Activated T-cell treated with anti-CD3 and anti-CD28 coated beads for 24 hours (primary cell): ENCODE measurements at places on chromosomes 16 and 17.
A peak's percentile ranks its signal among the peaks of the same experiment; 100 is the strongest.

- no peak for DNase-seq
Measured at GRCh38 chr16:89953671-89954406, 5.3 kb downstream of the DEF8 start.

DNA sequence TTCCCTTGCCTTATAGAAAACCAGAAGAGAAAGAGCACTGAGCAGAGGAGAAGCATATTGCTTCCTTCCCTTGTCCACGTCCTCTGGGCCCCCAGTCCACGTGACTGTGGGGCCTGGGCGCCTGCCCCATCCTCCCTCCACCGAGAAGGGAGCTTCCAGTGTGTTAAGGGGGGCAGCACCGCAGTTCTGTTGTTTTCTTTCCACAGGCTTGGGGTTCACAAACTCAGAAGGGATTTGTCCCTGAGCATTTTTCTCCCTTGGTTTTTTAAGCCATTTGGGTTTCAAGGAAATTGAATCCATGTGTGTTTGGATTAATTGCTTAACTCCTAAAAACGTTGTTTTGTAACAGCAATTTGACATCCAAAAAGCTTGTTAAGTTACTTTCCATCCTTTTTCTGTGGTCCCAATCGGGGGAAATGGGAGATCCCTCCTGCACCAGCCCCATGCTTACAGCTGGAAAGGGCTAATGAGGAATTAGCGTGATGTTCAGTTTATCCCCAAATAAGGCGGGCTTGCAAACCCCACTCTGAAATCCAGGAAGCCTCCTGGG, 347.5 kb upstream of the TNRC6C start:
- DNase-seq: no peak

GRCh38 chr16:54926166-54926838, 4.4 kb upstream of the IRX5 start:
- no peak for DNase-seq

DNA sequence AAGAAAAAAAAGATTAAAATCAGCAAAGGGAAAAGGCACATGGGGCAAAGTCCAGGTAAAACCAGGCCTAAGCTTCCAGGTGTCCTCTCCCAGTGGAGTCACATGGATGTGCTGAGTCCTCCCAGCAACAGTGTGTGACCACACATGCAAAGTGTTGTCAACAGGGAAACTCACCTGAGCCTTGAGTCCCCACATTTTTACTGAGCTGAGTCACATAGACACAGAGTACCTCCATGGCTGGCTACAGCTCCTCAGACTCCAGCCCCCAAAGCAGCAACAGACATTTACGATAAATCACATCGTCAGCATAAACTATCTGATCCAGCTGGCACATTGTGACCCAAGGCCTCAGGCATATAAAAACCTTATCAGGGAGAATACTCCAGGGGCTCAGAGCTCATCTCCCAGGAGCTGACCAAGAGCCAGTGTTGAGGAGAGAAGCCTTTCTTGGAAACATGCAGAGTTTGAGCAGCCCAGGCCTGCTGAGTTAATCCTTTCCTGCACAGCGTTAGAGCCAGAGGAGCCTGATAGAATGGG, 20.5 kb downstream of the ERCC4 start:
- no peak for DNase-seq

GRCh38 chr17:39928858-39929645, 1.5 kb downstream of the LRRC3C start:
- DNase-seq: no peak

- DNase-seq: no peak
Measured at GRCh38 chr16:81181013-81181720, 57.3 kb upstream of the BCO1 start.

GRCh38 chr16:19689342-19689741, 28.7 kb downstream of the KNOP1 start:
- DNase-seq: no peak

DNA sequence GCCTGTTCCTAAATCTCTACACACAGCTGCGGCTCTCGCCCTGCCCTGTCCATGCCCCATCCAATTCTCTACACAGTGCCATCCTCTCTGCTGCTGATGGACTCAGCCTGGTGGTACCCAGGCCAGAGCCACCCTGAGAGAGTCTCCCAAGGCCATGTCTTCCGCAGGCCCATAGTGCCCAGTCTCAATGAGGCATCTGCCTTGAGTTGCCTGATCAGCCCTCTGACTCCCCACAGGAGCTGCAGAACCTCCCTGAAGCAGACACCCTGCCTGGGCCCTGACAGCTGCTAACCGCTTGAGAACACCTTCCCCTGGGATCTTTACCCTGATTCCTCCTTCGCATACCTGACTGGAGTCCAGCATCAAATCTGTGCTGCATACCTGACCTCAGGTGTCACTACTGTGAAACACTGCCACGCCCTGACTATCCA, 13.3 kb downstream of the TSPOAP1 start:
- DNase-seq: no peak

GRCh38 chr16:21214086-21214485, 2.7 kb upstream of the ZP2 start:
- no peak for DNase-seq

- no peak for DNase-seq
Measured at GRCh38 chr16:70575376-70575775, 51.8 kb downstream of the SF3B3 start.

DNA sequence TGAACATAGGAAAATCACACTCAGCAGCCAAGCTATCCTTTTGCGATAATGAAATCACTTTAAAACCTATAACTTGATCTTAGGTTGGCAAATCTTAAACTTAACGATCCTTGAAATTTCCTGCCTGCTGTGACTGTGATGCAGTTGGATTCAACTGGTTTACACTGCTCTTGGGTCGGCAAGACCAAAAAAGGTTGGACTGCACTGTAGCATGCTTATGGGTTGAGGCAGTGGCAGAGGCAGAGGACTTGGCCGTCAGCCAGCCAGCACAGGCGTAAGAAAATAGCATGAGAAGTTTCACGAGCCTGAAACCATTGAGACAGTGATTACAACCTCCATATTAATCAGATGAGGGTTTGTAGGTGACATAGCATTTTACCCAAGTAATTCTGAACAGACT, 21.4 kb downstream of the WSB1 start:
- DNase-seq: no peak

GRCh38 chr17:78144736-78145641, 1.2 kb upstream of the C17orf99 start:
- DNase-seq: no peak

- DNase-seq: no peak
Measured at GRCh38 chr17:78263063-78263735, 31.8 kb downstream of the TMEM235 start.

- DNase-seq: peak; percentile 29
Measured at GRCh38 chr16:46822270-46822669, 8.7 kb downstream of the C16orf87 start.

- DNase-seq: no peak
Measured at GRCh38 chr17:8904686-8905085, 37.2 kb upstream of the PIK3R6 start.

GRCh38 chr16:84398701-84399100, 30.4 kb downstream of the ATP2C2 start:
- no peak for DNase-seq

GRCh38 chr17:22278302-22279275, 586.3 kb downstream of the KCNJ18 start:
- DNase-seq: no peak
